ENCODE measurements at places on chromosomes 12 and 14. TPM values are rescaled to one million over a fixed set of nuclear protein-coding genes. Genes with fewer than 3 reads are reported as not detected.

RASAL1 gene
- polyA plus RNA-seq = not detected

DNA sequence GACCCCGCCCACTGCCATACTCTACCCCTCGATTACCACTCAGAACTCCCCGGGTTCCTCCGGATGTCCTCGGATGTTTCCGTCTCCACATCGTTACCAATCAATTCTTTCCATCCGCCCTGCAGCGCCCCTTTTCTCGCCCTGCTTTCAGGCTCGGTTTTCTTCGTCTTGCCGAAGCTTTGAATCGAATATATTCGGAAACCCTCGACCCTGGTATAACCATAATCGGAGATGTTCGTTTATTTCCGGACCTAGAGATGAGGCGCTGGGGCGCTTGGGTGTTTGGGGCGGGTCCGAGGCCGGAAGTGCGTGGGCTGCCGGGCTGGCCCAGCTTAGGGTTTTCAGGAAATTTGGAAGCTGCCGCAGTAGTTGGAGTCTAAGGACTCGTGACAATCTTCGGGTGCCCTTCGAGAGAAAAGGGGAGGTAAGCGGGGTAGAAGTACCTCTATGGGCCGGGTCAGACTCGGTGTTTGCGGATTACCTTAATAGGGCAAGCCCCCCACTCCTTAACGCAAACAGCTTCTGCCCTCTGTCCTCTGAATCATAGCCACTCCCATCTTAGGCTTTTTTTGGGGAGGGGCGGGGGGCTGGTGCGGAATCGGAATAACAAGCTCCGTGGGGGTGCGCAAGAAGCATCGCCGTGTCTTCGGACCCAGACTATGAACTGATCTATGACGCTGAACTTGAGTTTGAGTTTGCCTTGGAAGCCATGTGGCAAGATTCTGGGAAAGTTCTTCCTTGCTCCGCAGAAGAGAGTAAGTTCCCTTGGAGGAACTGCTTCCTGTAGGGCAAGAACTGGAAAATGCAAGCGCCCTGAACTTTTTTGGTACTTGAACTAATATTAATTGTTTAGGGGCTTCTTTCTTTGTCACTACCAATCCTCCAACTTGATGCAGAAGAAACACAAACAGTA lies at the start of gene C14orf119:
Gene C14orf119, plus strand, starts transcription at position 310 of the 913 bp plus-strand sequence. CDS start 2,154 bp downstream, outside the sequence.
- peak; percentile 97 for DNase-seq

NRL gene
- 0.88 TPM for polyA plus RNA-seq

DHRS4L2 gene
- polyA plus RNA-seq = 12.1 TPM

DNA sequence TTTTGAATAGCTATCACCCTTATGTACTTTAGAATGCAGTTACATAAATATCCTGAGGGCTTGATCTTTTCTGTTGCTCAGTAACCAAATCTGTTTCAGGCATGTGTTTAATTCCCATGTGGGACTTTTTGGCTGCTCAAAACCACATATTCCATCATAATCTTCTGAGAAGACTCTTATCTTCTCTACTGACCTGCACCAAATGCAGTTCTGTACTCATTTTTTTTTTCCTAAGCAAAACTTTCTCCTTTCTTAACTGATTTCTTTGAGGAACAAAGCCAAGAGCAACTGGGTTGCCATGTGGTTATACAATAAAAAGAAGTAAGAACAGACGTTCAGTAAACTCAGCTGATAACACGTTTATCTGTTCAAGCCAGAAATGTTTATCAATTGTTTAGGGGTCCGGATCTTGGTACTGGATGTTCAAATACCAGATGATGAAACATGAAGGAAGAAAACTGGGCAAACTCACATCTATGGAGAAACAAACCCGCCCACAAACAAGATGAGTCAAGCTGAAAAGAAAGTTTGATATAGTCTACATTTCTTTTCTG lies 50.1 kb downstream of the TMEM132C start:
- no peak for DNase-seq

DNA sequence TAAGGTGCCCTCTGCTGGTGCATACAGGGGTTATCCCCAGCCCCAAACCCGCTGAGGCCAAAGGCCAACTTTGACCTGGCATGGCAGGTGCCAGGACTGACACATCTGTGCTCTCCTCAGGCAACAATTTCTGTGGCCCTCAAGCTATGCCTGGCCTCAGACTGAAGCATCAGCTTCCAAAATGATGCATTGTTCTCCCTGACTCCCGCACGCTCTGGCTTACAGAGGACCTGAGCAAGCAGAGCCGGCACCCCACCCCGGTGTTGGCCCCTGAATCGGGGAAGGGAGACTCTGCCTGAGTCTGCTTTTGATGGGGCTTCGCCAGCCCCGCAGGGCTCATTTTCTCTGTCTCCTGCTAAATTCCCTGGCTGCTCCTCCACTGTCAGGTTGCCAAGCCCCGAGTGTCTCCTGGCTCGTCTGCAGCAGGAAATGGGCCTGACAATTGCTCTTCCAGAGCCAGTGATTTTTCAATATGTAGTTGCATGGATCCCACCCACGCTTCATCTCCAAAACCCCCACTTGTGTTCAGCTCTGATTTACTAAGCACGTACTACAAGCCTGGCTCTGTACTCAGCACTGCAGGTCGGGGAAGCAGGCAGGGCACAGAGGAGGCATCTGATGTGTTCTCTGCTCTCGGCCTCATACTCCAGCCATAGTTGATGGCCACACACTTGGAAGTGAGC lies 126.1 kb downstream of the SLC38A6 start:
- DNase-seq = peak; percentile 38

- DNase-seq = peak; percentile 59
Observed at GRCh38 chr14:76882651-76883050, 56.4 kb downstream of the LRRC74A start.

MUCL1 gene
- not detected for polyA plus RNA-seq

RNASE7 gene
- polyA plus RNA-seq = not detected

SCARB1 gene
- 12.8 TPM for polyA plus RNA-seq

STRAP gene
- polyA plus RNA-seq = 85.6 TPM

CCDC175 gene
- polyA plus RNA-seq = not detected

DNA sequence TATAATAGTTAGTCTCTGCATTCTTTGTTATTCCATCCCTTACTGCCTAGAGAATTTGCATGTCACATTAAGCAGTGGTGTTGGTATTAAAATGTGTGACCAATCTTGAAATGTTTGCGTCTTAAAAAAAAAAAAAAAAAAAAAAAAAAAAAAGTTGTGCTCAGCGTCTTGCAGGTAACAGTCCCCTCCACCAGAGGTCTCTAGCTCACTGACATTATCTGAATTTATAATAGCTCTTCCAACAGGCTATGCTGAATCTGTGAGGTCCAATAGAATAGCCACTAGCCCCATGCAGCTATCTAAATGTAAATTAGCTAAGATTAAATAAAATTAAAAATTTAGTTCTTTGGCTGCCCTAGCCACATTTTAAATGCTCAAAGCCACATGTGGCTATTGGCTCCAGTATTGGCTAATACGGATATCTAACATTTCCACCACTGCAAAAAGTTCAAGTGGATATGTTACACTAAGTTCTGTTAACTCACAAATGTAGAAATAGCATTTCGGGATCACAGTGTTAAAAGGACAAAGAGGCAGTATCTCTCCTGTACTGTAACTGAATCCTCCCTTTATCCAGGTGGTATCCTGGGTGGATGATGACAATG lies 28.7 kb downstream of the NKX2-8 start:
- peak; percentile 45 for DNase-seq

GRCh38 chr14:96176811-96177211 lies 27.8 kb upstream of the BDKRB2 start:
- no peak for DNase-seq

GCH1 gene
- polyA plus RNA-seq = 2.2 TPM

- peak; percentile 65 for DNase-seq
Observed at GRCh38 chr12:6925540-6926279, 2.0 kb upstream of the ATN1 start.

DNA sequence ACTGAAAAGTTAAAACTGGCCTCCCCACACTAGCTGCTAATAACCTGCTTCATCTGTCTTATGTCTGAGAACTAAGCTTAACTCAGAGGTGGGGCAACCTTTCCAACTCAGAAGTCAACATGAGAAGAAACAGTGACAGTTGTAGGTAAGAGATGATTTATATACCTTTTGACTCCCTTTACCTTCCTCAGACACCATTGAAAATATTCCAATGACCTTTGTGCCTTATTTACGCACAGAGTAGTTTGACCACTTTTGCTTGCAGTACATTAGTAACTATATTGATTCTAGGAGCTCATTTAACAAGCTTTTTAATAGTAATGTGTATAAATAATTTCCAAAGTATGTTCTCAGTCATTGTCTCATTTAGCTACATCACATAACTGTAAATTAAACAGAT lies 77.6 kb downstream of the ALX1 start:
- no peak for DNase-seq

DNA sequence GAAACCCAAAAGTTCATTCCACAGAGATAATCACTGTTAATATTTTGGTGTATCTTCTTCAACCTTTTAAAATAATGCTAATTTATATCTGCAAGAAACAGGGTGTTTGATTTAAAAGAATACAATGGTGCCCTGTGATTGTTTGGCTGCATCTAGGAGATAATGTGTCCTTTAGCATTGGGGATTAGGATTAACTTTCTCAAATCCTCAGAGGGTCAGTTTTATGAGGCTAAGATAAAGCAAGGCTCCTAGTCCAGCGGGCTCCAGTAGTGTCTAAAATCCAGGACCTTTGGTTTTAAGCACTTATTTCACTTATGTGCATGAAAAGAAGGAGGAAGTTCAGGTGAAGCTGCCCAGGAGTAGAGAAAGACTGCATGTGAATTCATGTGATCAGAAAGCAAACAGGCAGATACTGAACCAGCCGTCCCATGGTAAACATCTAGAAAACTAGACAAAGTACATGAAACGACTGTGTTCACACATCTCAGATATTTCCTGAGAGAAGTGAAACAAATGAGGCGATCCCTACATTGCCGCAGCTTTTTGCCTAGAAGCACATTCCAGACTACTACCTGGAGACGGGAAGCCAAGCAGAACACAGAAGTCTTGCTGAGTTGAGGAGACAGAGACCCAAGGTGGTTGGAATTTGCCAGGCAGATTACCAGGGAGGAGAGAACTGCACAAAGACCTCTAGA lies 129.1 kb upstream of the MAX start:
- no peak for DNase-seq

DNA sequence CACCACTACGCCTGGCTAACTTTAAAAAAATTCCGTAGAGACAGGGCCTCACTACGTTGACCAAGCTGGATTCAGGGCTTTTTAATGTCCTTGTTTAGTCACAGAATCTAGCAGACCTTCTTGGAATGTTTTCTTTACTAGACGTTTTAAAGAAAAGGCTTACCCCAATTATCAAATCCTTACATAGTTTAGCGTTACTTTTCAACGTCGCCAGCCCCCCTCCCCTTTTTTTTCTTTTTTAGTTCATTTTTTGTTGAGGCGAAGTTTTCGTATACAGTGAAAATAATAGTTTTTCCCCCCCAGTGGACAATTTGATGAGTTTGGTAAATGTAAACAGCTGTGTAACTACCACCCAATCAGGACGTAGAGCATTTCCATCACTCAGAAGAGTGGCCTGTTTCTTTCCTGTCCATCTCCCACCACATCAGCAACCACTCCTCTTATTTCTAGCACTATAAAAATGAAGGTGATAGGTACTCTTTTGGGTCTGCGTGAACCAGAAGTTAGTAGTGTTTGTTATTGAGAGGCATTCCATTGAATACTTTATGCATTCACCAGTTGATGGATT lies 753 bp upstream of the DLGAP5 start:
- DNase-seq = no peak

SPTB gene
- polyA plus RNA-seq = 0.24 TPM

DNA sequence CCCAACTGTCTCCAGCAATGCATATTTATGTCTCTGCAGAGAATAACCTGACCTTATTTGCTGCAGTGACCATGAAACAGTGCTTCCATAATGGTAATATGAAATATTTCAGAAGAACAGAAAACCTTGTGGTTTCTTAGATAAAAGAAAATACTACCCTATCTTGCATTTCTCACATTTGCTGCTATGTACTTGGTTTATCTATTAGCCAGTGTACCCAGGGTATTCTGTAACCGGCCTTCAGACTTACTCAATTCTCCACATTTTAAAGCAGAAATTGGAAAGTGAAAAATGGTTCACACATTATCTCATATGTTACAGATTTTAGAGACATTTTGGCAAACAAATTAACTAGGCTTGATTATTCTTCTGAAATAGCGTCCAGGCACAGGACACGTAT lies 57.9 kb upstream of the CCDC91 start:
- no peak for DNase-seq

DNA sequence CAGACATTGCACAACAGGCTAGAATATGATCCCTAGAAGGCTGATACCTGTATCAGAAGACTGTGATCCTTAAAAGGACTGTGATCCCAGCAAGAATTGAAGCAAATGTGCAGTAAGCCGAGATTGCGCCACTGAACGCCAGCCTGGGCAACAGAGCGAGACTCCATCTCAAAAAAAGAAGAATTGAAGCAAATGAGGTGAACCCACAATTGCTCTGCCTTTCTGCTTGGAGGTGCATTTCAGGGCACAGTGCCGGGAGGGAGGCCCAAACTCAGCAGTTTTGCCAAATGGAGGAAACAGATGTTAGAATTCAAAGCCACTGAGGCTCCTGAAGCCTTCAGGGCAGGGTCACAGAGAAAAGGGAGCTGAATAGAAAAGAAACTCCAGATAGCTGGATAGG lies 61.1 kb upstream of the COCH start:
- no peak for DNase-seq

AQP2 gene
- not detected for polyA plus RNA-seq

DNA sequence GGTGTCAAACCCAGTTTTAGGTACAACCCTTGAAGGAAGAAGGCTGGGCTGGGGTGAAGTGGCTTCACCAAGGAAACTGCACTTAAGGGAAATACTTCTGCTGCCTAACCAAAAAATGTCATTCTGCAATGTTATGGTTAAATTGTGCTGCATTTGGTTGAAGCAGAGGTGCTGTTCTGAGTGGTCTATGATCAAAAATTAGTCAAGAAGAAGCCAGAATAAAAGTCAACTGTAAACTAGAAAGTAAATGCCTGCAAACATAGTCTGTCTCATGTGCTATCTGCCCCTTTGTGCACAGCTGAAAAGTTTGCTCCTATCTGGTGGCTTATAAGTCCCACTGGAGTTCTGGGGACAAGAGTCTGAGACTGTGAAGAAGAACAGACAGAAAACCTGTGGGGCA lies 158.8 kb downstream of the C12orf42 start:
- no peak for DNase-seq

GRCh38 chr12:27260746-27261145 lies 16.7 kb downstream of the STK38L start:
- no peak for DNase-seq

DNA sequence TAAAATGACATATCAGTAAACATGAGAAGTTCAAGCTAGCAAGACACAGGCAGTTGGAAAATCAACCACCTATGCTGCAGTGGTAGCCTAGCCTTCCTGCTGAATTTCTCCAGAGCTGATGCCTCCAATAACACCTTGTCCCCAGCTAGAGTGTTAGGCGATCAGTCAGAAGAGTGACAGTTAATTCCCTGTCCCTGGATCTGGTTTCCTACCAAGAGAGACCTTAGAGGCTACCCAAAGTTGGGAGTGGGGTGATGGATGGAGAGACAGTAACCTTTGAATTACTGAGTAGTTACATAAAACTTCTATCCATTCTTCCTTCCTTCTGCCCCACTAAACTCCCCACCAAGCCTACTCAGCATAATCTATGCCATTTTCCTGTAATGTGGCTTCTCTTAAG lies 1.9 kb upstream of the ANO2 start:
- DNase-seq = no peak

All from SK-N-SH (cell line).